ENCODE measurements at places on chromosomes 4 and X.

- peak; percentile 48 for DNase-seq
Measured at GRCh38 chrX:66074920-66075879, 35.3 kb upstream of the VSIG4 start.

- no peak for DNase-seq
Measured at GRCh38 chr4:110926841-110927400, 304.0 kb upstream of the PITX2 start.

DNA sequence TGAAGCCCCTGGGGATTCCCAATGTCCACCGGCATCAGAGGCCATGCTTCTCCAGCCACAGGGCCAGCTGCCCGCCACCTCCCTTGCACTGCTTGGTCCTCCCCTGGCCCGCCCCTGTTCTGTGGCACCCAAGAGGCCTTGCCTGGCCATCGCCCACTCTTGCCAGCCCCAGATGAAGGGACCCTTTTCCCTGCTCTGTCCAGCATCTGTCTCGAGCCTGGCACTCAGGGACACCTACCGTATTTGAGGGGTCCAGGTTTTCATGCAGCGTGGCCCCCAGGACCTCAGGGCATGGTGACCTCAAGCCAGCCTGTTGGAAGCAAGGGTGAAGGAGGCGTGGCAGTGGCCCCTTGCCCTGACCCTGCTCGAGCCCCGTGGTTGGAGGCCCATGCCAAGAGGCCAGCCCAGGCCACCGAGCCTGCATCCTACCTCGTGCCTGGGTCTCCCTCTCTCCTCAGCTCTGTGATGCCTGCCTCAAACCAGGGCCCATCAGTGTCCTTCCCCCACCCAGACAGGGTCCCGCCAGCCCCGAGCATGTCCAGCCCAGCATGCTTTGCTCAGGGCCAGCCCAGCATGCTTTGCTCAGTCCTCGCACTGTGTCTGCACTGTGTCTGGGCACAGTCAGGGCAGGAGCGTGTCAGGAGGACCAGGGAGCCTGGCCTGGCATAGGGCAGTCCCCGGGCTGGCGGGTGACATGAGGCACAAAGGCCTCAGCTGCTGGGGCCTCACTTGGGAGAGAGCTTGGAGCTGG is 14.3 kb upstream of the FGFR3 start:
- DNase-seq, result no peak

- no peak for DNase-seq
Measured at GRCh38 chrX:72687396-72687795, 26.7 kb downstream of the PHKA1 start.

DNA sequence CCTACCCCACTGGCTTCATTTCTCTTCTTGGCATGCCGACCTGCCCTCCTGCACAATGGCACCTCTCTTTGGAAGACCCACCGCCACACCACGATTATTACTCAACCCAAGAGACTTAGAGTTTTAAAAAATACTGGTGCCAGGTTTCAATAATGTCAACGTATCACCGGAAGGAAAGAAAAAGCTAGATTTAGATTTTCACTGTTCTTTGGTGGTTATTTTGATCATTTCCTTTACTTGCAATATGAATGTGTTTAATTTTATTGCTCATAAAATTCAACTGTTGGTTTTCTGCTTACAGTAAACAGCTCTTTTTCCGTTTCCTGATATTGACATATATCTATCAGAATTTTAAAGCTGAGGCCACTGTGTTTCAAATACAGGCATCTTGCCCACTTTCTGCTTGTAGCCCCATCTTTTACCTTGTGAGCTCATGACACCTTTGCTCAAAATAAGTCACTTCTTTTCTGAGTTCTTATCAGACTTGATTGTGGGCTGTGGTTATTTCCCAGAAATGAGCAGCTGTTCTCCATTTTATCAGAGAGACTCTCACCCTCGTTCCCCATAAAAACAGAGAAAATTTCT is 439.1 kb downstream of the INPP4B start:
- DNase-seq, result no peak

DNA sequence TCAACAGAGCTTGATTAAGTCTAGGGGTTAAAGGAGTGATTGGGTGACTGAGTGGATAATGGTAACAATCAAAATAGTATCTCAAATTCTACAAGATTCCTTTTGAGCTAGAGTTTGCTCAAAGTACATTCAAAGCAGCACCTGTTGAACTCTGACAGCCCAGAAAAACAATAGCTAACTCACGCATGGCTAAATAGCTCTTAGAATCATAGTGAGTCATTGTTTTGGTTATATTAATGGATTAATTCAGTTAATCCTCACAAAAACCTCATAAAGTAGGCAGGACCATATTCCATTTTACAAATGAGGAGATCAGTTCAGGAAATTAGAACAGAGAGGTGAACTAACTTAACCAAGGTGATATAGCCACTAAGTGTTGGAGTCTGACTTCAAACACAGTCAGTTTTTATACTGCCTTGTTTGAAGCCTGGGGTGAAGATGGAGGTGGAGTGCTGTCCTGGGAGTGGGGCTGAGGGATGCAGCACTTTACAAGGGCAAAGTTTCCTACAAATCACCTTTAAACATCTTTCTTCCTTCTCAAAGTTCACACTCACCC is 35.9 kb upstream of the PPM1K start:
- DNase-seq, result no peak

DNA sequence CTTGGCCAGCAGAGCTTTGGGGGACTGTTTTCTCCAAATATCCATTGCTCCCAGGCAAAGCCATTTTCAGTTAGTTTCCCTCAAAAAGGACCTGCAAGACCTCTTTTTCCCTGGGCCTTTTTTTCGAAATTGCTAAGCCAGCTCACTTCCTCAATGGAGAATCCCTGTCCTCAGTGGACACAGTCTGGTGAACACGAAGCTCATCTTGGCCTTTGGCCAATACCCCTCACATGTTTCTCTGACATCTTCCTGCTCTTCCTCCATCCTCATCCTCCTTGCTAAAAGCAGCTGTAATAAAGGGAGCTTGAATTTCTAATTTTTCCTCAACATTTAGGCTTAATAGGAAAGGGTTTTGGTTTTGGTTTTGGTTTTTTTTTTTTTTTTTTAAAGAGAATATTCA is 17.6 kb upstream of the PRPS1 start:
- no peak for DNase-seq

DNA sequence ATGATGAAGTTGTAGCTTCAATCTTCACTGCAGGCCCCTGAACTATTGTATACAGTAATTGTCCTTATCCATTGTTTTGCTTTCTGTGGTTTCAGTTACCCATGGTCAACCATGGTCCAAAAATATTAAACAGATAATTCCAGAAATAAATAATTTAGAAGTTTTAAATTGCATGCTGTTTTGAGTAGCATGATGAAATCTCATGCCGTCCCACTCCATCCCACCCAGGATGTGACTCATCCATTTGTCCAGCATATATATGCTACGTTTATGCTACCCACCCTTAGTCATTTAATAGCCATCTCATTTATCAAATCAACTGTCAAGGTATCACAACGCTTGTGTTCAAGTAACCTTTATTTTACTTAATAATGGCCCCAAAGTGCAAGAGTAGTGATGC is 34.5 kb downstream of the IQCM start:
- no peak for DNase-seq

DNA sequence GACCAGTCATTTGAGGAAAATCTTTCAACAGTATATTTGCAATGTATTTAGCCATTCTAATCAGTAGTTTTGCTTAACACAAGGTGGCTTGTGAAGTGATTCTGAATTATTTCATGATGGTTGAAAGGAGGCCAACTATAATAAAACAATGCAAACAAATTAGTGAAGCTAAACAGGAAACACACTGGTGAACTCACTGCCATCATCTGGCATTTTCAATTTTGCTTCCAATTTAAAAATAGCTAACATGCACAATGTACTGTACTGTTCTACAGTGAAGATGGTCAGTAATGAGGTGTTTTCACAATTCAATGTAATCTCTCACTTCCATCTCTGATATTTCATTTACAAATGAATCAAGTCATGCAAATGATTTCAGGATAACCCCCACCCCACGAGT is 31.1 kb downstream of the PGRMC2 start:
- DNase-seq, result no peak

- DNase-seq, result no peak
Measured at GRCh38 chr4:146308951-146309350, 94.6 kb downstream of the REELD1 start.

DNA sequence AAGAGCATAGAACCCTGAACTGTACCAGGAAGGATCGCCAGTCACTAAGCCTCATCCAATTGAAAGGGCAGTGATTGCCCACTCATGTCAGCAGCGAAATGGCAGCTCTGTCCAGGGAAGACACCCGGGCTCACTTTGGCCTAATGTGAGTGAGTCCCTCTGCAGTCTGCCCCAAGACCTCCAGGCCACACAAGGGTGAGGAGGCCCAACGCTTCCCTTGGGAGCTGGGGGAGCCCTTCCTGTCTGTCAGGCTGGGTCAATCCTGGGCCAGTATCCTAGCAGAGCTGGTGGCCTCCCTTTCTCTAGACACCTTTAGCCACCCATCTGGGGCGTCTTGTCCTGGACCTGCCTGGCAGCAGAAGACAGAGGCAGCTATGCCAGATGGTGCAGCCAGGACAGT is 39.6 kb upstream of the GPC4 start:
- no peak for DNase-seq

DNA sequence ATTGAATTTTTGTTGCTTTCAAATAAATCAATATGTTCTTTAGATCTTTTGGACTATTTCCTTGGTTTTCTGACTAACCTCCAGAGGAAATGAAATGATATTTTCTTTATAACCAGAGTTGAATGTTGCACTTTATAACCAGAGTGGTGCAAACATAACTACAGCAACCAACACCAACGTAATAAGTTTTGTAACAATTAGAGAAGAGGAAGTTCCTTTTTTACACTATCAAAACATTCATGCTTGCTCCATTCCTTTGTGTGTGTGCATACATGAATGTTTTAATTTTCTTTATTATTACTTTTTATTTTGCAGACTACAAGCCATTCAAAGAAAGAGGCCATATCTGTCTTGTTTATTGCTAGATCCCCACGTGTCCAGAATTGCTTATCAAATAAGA is 193.0 kb upstream of the PPP3CA start:
- DNase-seq, result no peak

DNA sequence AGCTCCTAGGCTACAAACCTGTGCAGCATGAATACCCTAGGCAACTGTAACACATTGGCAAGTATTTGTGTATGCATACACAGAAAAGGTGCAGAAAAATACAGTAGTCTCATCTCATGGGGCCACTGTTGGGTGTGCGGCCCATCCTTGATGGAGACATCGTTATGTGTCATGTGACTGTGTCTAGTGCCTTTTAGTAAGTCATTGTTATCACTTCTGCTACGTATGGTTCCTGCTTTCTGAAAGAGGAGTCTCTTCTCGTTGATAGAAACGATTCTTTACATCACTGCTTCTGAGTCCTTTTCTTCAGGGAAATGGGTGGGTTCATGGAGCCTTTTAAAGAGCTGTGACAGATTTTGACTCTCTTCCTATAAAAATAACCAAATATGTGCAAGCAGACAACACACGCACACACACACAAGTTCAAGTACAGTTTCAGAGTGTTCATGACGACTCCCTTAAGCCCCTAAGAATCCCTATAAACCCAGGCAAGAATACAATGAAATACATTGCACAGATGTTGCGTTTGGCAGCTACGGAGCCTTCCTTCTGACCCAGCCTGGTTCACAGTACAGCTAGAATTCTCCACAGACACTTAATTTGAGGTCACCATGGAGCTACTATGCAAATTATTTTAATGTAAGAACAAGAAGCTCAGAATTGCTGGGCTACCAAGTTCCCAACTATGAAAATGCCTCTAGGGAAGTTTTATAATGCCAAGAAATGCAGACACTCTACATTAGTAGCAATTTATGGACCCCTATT is 10.2 kb upstream of the STK32B start:
- DNase-seq, result no peak

DNA sequence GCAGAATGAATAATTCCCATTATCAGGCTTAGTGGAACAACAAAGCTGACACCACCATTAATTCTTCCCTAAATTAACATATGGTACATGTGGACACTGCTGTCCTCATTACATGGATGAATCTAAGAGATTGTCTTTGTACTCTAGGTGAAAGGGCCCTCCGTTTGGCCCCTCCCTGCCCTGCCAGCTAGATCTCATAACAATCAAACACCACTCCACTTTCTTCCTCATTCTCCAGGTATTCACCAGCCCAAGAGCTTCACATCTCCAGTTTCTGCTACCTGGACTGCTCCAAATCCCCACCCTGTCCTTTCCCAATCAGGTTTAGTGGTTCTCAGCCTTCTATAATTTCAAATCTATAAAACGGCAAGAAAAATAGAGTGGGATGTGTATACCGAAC is 3.8 kb downstream of the HSD17B11 start:
- no peak for DNase-seq

DNA sequence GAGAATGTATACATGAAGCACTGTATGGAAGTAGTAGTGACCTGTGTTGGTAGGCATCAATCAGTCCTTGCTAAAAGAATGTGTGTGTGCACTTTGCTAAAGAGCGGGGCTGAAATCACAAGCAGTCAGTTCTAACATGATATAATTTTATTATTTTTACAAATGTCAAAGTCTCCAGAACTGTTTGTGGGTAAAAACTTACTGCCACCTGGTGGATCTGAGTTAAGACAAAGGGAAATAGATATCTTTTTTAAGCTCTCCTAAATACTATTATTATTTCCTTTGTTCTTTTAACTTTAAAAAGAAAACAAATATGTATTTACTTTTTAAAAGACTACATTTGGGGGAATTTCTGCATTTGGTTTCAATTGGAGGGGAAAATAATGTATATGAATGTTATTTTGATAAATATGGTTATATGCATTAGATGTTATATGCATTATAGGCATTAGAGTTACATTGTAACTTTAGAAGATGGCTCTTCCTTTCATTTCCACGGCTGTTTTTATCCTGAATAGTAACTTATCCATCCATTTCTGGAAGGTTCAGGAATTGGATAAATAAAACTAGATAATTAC is 7.8 kb upstream of the CLOCK start:
- DNase-seq, result no peak

- DNase-seq, result no peak
Measured at GRCh38 chr4:123435246-123436113, 38.9 kb downstream of the SPRY1 start.

- DNase-seq, result no peak
Measured at GRCh38 chr4:118221227-118221800, 131.5 kb downstream of the PRSS12 start.

DNA sequence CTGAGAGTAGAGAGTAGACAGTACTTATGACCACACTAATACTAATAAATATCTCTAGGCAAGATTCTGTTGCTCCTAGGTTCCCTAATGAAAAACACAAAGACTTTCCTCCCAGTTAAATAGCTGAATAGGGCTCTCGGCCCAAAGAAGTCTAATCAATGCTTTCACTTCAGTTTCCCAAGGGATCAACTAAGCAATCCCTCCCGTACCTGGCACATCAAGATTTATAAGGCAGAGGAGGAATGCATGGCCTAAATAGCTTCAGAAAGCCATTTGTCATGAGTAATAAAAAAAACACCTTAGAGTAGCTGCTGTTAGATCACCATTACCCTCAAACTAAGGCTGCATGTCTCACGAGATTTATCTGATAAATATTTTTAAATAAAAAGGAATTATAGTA is 56.8 kb upstream of the EXOC1L start:
- DNase-seq, result no peak

DNA sequence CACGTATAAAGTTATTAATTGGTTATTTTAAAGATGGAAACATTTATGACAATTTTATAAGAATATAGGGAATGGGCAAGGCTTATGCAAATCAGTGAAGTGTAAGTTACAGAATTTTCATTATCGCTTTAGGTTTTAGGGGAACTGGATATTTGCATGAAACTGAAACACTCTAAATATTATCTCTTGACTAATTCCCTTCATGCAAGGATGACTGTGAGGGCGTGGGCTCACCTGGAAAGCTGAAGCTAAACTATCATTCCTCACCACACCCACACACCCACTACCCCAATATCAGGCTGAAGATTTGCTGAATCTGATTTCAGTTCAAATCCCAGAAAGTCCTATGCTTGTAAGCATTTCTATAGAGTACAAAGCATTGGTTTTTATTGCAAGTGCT is 81.7 kb upstream of the ARHGAP24 start:
- no peak for DNase-seq

Measured in NK-92 treated with Interleukin-12 subunit alpha and Interleukin-12 subunit beta, amount 100 ng/mL, for 24 hours (cell line).